ENCODE measurements at places on chromosomes 11 and 22. TPM values are rescaled to one million over a fixed set of nuclear protein-coding genes. Genes with fewer than 3 reads are reported as not detected.

PAX6 gene
- total RNA-seq = 0.15 TPM

PRG3 gene
- total RNA-seq = not detected

DNAJB7 gene
- total RNA-seq = not detected

UBQLN3 gene
- total RNA-seq = not detected

TP53I11 gene
- total RNA-seq = not detected

MFRP gene
- not detected for total RNA-seq

FOLR3 gene
- not detected for total RNA-seq

KCNK4 gene
- total RNA-seq = not detected

OR52I2 gene
- total RNA-seq = not detected

ARHGAP8 gene
- 0.17 TPM for total RNA-seq

NRGN gene
- total RNA-seq = not detected

APOA5 gene
- total RNA-seq = 49.1 TPM

SCUBE2 gene
- total RNA-seq = not detected

WT1 gene
- total RNA-seq = 0.38 TPM

C11orf86 gene
- 0.17 TPM for total RNA-seq

MCAT gene
- 16.7 TPM for total RNA-seq

RBMXL2 gene
- not detected for total RNA-seq

ENTHD1 gene
- not detected for total RNA-seq

OR51B4 gene
- 0.22 TPM for total RNA-seq

RCOR2 gene
- 6.9 TPM for total RNA-seq

SLC17A6 gene
- not detected for total RNA-seq
